Myometrial cell (primary cell): ENCODE measurements at places on chromosomes 7 and 10. TPM values are rescaled to one million over a fixed set of nuclear protein-coding genes. Genes with fewer than 3 reads are reported as not detected.

The PRSS37 gene
- total RNA-seq = not detected in 2 replicates

The HECW1 gene
- under 0.01 and 1.9 TPM in 2 replicates for total RNA-seq

The CCDC3 gene
- not detected in 2 replicates for total RNA-seq

The CDHR3 gene
- 3.7 and 4.0 TPM in 2 replicates for total RNA-seq

The FEZF1 gene
- total RNA-seq = not detected in 2 replicates

The SORBS1 gene
- 0.35 and 0.86 TPM in 2 replicates for total RNA-seq

The IRF5 gene
- 0.18 TPM in 1 of 2 replicates, not detected in the other for total RNA-seq

The DGKI gene
- total RNA-seq = 0.86 and 0.89 TPM in 2 replicates

The STAG3 gene
- 0.29 and 0.35 TPM in 2 replicates for total RNA-seq

The ACADSB gene
- total RNA-seq = 4.3 and 4.8 TPM in 2 replicates

The NOM1 gene
- total RNA-seq = 4.9 and 9.4 TPM in 2 replicates

The HKDC1 gene
- 0.29 and 1.1 TPM in 2 replicates for total RNA-seq

The HTRA1 gene
- total RNA-seq = 49.6 and 64.0 TPM in 2 replicates

The ANKRD61 gene
- total RNA-seq = not detected in 2 replicates

The RARRES2 gene
- total RNA-seq = 0.86 and 4.8 TPM in 2 replicates

The C10orf62 gene
- total RNA-seq = not detected in 2 replicates

The SLC12A9 gene
- total RNA-seq = 17.2 and 25.7 TPM in 2 replicates

The ATOH7 gene
- total RNA-seq = not detected in 2 replicates

The MSMB gene
- not detected in 2 replicates for total RNA-seq

The GIMAP5 gene
- total RNA-seq = not detected in 2 replicates

The CYP26C1 gene
- not detected in 2 replicates for total RNA-seq

The AIMP2 gene
- 58.8 and 69.2 TPM in 2 replicates for total RNA-seq

The TSPAN33 gene
- total RNA-seq = 1.2 and 2.6 TPM in 2 replicates

The MYPN gene
- 11.0 and 12.9 TPM in 2 replicates for total RNA-seq

The PKD2L1 gene
- not detected in 2 replicates for total RNA-seq

The WEE2 gene
- total RNA-seq = not detected in 2 replicates

The FKBP6 gene
- total RNA-seq = not detected in 2 replicates

The SOSTDC1 gene
- 0.29 TPM in 1 of 2 replicates, not detected in the other for total RNA-seq

The BMI1 gene
- total RNA-seq = 30.0 and 30.1 TPM in 2 replicates

The FRMPD2 gene
- not detected in 2 replicates for total RNA-seq

The SPAM1 gene
- not detected in 2 replicates for total RNA-seq

The UNCX gene
- total RNA-seq = not detected in 2 replicates

The VIPR2 gene
- under 0.01 TPM in 1 of 2 replicates, not detected in the other for total RNA-seq

The MEOX2 gene
- total RNA-seq = not detected in 2 replicates

The OR2A7 gene
- total RNA-seq = 0.89 TPM in 1 of 2 replicates, not detected in the other

The SLC16A9 gene
- total RNA-seq = 1.1 TPM in 1 of 2 replicates, not detected in the other
